ENCODE measurements at places on chromosomes 4 and X. TPM values are rescaled to one million over a fixed set of nuclear protein-coding genes. Genes with fewer than 3 reads are reported as not detected.

ADGRA3 gene
- 26.7 TPM for polyA plus RNA-seq

CLCN4 gene
- polyA plus RNA-seq = 2.2 TPM

STOX2 gene
- polyA plus RNA-seq = 1.4 TPM

RBM46 gene
- polyA plus RNA-seq = 0.03 TPM

ALB gene
- 33,802 TPM for polyA plus RNA-seq

Measured in liver (tissue), 10 donors.